ENCODE measurements at places on chromosomes 1 and 21.

GRCh38 chr1:20266141-20266540 lies 24.5 kb upstream of the VWA5B1 start:
- DNase-seq = no peak

GRCh38 chr1:203354246-203354645 lies 3.3 kb upstream of the FMOD start:
- no peak for DNase-seq

- peak; percentile 47 for DNase-seq
Observed at GRCh38 chr21:43854773-43855633, 10.0 kb upstream of the AGPAT3 start.

DNA sequence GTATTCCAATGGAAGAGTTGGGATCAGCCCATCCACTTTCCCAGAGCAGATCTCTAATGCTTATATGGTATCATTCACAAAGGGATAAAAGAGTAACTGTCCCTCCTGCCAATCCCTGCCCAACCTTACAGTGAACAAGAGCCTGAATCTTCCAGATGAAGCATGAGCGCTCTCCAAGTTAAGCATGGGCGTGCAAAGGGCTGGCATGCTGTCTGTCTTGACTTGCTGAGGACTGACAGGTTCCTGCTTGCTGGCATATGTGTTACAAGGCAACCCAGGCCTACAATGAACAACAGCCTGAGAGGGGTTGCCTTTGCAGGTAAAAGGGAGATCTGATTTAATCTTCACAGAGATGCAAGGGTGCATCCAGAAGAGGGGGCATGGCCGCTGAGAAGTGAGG lies 155.6 kb upstream of the SOD1 start:
- no peak for DNase-seq

DNA sequence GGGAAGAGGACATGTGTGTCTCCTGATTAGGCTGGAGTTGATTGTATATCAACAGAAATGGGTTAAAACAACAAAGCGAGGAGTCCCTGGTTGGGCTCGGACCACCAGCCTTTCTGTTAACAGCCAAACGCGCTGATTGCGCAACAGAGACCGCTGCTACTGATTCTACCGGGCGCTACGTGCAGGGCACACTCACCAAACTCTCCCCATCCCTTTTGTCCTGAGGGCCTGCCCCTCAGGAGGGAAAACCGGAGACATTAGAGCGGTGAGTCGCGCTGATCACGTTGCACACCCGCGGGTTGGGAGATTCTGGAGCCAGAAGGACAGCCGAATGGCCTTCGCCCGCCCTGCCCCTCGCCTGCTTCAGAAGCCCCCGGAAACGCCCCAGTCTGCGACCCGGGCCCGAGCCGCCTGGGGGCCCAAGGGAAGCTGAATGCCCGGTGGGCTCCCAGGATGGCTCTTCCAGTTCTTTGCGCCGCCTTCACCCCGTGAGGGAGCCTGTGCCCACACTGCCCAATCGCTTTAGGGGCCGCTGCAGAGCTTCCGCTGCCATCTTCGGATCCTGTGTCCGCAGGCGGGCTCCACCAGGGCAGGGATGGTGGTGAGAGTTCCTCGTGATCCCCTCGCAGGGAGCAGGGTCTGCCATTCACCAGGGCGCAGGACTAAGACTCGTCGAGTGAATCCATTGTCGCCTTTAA lies 165.4 kb upstream of the NBPF11 start:
- no peak for DNase-seq

GRCh38 chr1:59601811-59602210 lies 212.9 kb upstream of the HOOK1 start:
- DNase-seq = no peak

GRCh38 chr1:26857473-26858060 lies 5.4 kb upstream of the SFN start:
- no peak for DNase-seq

DNA sequence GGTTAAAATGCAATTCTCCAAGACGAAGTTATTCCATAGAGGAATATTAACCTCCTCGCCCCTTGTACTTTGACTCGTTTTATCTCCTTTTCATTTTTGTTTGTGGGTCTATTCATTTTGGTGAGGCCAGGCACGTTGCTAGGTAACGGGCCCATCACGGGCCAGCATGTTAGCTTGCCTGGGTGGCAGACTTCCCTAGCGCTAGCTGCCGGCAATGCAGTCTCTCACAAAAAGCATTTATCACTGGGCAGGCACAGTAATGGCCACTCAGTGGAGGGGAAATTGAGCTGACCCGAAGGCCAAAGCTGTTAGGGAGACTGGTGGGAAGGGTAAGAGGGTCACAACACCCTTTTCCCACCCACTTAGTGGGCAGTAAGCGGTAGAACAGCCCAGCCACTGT lies 234.4 kb upstream of the FOXD3 start:
- no peak for DNase-seq

DNA sequence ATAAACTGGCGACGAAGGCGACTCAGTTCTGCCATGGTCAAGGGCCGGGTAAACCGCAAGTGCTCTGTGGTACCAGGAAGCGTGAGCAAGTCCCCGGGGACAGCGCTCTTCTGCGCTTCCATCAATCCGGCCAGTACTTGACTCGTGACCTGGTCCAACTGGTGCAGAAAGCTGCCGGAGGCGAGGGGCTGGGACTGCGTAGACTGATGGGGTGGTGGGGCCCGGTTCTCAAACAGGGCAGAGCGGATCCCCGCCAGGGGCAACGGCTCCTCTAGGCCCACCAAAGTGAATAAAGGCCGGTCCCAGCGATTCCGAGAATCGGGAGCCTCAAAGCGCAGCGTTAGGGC lies 852 bp downstream of the KTI12 start:
- peak; percentile 45 for DNase-seq

DNA sequence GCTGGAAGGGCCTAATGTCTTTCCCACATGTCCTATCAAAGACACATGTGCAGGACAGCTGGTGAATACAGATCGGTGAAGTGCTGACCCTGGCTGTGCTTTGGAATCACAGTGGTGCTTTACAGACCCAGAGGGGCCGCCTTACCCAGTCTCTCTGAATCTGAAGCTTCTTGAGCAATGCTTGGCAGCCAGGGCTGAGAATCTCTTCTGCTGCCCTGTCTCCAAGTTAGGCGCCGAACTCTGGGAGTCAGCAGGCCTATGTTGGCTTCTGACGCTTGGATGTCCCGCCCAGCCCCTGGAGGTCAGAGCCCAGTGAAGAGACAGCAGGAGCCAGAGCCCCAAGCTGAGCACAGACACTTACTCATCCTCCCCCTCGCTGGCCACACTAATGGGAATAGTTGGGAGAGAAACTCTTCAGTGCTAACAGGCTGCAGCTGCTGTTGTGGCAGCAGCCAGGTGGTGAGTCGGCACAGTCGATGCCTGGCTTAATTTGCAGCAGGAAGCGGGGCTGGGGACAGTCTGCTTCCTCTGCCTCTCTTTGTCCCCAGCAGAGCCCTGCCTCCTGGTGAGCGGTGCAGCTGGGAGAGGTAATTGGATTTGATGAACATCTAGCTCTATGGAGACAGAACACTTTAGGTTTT lies 68.1 kb downstream of the URB2 start:
- DNase-seq = no peak

DNA sequence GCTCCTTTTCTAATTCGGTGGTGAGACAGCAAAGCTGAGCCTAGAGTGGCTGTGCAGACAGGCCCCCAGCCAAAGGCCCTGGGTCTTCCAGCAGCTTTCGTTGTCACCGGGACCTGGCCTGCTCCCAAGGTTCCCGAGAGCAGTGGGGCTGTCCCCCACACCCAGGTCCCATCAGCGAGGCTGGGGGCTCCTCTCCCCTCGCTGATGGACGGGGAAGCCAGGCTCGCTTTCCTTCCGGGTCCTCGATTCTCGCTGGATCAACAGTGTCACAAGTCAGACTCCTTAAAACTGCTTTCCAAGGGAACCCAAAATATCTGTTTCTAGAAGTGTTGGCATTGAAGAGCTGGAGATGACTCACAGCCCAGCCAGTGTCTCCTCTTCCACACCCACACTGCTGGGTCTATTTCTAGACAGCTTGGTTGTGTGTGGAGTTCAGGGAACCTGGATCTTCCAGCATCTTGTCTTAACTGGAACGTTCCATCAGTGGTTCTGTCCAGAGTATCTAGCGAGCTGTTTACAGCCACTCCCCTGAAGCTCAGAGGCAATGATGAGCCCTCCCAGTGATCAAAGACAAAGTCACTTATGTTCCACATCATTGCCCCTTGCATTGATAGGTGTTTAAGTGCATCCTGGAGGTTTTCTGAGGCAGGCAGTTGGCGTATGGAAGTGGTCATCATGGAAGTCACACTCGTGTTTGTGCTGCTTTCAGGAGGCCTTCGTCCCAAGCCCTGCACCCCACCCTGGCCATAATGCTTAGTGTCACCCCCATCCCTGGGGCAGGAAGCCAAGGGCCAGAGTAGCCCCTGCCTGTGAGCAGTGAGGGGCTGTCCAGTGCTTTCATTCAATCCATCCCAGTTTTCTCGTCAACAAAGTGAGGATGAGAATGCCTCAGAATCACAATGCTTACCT lies 35.2 kb downstream of the RRP1 start:
- no peak for DNase-seq

DNA sequence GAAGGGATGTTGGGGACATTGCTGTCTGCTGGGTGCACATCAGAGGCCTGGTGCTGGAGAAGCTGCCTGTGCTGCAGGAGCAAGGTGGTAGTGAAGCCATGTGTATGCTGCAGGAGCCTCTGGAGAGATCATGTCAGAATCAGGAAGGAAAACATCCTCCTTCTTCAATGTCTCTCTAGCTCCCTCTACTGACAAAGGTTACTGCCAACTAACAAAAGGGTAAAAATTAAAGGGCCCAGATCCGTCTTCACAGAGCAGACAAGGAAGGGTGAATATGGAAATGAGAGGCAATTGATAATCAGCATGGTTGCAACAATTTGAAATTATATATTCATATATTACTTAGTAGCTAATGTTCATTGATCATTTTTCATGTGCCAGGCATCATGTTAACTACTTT lies 32.2 kb downstream of the FAM177B start:
- no peak for DNase-seq

- peak; percentile 70 for DNase-seq
Observed at GRCh38 chr1:19344372-19344810, 32.3 kb downstream of the SLC66A1 start.

DNA sequence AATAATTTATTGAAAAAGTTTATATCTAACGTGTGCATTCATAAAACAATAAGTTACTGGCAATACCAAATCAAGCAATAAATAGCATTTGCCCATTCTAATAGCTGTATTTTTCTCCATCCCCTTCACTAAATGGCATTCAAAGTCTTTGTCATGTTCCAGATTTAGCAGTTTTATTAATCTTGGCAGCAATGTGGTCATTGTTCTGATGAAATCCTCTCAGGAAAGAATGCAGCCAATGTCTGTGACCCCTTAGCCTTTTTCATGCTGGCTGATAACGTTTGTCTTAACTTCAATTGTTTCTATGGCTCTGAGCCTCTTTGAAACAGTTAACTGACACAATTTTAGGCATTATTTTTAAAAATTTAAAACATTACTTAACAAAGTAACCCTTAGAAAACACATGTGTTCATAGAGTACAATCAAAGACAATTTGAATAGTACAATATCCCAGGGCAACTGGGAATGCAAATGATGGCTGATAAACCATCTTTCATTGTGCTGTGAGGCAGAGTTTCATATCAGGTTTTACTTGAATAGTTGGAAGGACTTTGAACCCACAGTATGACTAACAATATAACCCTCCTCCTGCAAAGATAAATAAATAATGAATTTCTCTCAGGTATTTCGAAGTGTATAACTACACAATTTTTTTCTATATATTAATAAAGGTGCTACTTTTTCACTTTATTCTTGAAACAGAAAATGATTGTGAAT lies 217.5 kb downstream of the LRRIQ3 start:
- no peak for DNase-seq

- DNase-seq = no peak
Observed at GRCh38 chr1:2858676-2859075, 57.2 kb upstream of the TTC34 start.

GRCh38 chr1:169117599-169117998 lies 11.1 kb downstream of the ATP1B1 start:
- DNase-seq = no peak

DNA sequence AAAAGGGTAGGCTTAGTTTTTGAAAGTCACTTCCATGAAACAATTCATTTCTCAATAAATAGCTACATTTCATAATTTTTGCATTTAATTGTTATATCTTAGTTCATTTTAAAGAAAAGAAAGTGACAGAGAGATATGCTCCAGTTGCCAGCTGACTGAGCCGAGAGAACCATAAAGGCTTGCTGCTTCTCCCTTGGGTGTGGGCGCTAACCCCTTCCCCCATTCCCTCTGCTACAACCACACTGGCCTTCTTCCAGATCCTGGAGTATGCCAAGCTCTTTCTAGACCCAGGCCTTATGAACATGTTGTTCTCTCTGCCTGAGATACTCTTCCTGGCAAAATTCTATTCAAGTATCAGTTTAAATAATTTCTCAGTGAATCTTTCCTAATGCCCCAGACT lies 12.3 kb downstream of the SORT1 start:
- no peak for DNase-seq

DNA sequence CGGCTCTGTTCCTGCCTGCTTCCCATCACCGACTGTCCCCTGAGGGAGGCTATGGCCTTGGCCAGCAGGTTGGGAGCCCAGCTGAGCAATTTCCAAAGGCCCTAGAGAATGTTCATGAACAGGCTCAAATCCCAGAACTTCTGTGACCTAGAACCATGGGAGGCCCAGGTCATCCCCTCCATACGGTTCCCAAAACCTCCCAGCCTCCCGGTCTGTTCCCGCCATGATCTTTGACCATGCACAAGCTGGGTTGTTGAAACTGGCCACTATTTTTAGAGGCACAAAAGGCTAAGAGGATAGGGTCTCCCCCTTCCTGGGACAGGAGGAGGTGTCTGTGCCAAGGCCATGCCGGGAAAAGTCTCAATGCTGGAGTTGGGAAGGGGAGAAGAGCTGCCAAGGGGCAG lies 27.5 kb downstream of the EPHA2 start:
- DNase-seq = no peak

DNA sequence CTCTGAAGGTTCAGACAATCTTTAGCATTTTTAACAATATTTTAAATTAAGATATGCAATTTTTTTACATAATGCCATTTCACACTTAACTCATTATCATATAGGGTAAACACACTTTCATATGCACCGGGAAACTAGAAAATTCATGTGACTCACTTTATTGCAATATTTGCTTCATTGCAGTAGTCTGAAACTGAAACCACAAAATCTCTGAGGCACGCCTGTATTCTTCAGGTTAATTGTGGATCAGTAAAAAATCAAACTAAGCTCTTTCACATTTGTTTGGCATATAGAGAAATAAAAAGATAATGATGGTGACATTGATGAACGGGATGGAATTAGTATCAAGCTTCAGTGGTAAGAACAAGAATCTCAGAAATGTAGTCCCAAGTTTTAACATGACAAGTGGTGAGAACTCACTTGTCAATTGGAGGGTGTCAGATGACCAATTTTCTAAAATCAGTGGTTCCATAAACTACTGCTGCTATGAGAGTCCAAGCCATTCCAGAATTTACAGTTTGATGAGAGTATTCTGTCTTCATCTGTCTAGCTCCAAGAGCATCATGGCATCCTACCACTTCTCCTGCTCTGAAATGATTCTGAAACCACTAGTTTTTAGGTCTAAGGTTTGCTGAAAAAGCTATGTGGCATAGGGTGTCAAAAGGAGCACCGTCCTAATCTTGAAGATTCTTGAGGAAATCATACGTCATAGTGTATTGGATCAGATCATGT lies 281.0 kb downstream of the PTPRC start:
- no peak for DNase-seq

GRCh38 chr1:20612221-20612746 lies 21.0 kb upstream of the PINK1 start:
- DNase-seq = no peak
